NCI-H510A treated with DMSO at 0.1 percent for 48 hours (cell line): ENCODE measurements at places on chromosomes 5 and 9.

- no peak for DNase-seq
Measured at GRCh38 chr5:130710596-130710995, 454.5 kb downstream of the HINT1 start.

DNA sequence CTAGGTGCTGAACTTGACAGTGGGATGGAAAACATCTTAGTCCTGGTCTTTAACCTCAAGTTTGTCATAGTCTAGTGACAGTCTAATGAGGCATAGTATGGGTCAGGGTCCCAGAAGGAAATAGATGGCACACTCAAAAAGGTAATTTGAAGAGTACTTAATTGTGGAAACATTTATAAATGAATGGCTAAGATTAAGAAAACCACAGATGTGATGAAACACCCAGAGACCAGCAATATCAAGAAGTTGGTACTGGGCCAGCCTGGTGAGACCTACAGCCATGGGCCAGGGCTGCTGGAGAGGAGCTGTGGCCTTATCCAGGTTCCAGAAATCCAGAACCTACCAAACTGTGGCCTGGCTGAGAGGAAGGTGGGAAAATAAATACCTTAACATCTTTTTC, 93.5 kb upstream of the ATG10 start:
- no peak for DNase-seq

DNA sequence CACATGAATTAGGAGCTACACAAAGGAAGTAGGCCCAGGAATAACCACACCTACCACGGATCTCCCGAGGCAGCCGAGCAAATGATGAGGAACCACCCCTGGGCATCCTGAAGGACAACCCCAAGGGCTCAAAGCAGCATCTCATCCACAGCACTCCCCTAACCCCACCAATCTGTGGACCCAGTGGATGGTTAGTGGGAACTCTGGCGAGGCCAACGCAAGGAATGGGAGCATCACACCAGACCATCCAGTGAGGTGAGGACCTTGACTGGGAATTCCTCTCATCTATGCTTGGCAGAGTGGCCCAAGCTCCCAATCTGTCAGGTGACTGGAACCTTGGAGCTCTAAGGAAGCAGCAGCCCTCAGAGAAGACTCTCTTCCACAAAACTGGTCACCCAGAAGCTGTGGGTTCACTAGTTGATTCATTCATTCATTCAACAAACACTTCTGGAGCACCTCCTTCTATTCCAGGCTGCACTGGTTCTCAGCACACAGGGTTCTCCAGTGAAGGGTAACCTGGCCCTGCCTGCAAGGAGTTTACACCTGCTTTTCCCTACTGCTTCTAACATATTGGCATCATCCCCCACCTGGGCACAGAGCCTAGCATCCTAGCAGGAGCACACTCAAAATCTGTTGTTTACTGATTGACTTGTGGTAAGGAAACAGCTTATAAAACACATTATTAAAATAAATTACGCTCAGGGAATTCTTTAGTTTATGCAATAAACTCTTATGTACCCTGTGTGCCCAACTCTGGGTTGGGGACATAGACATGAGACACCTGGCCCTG, 4.9 kb downstream of the ACSL6 start:
- DNase-seq = no peak

DNA sequence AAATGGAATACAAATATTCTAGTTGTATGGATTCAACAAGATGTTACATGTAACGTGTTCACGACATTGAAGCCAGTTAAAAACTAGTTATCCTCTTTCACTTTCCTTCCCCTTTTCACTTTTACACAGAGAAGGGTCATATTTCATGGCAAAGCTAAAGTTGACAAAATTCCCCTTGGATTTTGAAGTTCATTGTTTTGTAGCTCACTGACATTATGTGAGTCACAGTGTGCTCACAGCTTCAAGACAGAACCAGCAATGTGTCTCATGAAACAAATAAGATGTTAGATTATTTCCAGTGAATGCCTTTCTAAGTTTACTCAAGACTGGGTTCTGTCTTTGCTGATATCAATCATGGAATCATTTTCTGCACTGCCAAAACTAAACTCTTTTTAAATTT, 535.5 kb upstream of the GRIN3A start:
- DNase-seq = no peak

DNA sequence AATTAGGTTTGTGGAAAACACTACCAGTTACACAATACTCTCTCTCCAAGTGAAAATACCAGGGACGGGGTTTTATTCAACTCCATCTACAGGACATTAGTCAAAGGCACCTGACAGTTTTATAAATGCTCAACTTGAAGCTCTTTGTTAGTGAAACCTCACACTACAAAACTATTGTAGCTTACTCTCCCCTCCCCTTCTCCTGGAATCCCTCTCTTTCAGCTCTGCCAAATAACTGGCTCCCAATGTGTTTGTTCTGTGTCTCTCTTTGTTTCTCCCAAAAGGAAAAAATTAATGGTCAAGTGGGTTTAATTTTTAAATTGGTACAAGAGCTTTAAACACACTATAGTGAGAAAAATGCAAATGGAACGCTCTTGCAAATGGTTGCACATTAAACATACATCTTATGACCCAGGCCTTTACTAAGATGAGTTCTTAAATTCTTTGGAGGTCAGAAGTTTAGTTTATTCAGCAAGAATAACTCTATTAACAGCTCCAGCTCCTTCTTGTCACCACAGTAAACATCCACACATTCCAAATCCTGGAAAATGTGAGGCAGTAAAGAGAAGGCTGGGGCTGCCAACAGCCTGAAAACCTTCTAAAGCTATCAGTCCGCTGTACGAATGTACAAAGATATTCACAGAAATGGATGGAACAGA, 48.4 kb downstream of the ZNF608 start:
- DNase-seq = no peak

- DNase-seq = no peak
Measured at GRCh38 chr9:80127920-80128319, 556.2 kb downstream of the TLE4 start.

GRCh38 chr5:78603636-78604175, 44.9 kb downstream of the LHFPL2 start:
- DNase-seq = no peak

DNA sequence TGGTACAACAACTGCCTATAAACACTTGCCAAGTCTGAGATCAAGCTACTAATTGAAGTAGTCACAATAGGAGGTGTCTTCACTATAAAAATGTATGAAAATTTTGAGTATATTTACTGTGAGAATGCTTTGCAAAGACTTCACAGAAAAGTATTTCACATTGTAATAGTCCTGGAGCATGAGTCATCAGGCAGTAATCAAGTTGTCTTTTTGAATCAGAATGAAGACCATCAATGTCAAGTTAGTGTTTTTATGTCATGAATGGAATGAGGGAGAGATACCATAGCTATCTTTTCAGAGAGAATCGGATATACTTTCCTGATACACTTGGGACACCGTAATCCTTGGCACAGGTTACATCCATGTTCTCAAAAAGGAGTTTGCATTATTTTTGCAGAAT, 466.9 kb upstream of the ARRDC3 start:
- DNase-seq = no peak

- no peak for DNase-seq
Measured at GRCh38 chr9:113652355-113653152, 189.0 kb downstream of the RGS3 start.

DNA sequence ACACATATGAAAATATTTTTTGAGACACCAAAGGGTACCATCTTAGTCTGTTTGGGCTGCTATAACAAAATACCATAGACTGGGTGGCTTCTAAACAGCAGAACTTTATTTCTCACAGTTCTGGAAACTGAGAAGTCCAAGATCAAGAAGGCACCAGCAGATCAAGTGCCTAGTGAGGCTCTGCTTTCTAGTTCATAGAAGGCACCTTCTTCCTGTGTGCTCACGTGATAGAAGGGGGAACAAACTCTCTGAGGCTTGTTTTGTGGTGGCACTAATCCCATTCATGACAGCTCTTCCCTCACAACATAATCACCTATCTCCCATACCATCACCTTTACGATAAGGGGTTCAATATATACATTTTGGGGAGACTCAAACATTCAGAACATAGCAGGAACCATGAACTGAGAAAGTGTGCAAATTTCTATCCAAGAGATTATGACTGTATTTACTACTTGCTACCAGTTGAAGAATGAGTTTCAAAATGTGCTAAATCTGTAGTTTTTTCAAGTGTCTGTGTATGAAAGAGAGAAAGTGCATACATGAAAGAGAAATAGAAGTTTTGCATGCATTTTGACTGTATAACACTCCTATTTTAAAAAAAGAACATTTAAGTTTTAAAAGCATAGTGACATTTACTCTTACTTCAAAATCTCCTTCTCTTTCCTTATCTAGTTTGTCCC, 207.3 kb downstream of the PARP8 start:
- no peak for DNase-seq

GRCh38 chr9:136977649-136978072, 357 bp downstream of the PTGDS start:
- no peak for DNase-seq

DNA sequence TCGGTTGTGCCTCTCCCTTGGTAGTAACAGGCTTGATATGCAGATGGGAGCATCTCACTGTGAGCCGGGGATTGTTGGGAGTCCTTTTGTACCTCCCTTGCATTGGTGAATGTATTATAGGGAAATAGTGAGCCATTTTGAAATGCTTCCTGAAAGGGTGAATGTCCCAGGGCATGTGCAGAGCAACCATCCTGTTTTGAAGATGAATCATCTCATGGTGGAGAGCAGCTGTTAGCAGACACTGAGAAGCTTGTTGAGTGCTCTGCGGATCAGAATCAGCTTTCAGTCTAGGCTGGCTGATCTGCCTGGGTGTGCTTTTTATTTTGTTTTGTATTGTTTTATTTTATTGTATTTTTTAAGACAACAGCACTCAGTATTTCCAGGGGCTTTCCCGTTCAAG, 29.7 kb downstream of the SLC36A1 start:
- DNase-seq = no peak

DNA sequence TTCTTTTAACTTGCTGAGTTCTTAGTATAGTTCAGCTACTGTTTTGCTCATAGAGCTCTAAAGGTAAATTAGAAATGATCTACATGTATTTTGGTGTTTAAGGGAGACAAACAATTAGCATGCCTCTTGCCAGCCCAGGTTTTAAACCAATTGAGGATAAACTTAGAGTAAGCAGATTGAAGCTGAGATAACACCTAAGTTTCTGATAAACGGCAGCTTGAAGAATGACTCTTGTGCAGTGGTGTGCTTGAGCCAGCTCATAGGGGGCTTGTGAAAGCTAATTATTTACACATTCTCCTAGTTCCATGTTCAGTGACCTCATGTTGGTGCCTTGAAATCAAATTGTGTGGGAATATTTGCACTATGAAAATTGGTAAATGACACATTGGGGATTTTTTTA, 193.0 kb downstream of the PRR16 start:
- DNase-seq = no peak

DNA sequence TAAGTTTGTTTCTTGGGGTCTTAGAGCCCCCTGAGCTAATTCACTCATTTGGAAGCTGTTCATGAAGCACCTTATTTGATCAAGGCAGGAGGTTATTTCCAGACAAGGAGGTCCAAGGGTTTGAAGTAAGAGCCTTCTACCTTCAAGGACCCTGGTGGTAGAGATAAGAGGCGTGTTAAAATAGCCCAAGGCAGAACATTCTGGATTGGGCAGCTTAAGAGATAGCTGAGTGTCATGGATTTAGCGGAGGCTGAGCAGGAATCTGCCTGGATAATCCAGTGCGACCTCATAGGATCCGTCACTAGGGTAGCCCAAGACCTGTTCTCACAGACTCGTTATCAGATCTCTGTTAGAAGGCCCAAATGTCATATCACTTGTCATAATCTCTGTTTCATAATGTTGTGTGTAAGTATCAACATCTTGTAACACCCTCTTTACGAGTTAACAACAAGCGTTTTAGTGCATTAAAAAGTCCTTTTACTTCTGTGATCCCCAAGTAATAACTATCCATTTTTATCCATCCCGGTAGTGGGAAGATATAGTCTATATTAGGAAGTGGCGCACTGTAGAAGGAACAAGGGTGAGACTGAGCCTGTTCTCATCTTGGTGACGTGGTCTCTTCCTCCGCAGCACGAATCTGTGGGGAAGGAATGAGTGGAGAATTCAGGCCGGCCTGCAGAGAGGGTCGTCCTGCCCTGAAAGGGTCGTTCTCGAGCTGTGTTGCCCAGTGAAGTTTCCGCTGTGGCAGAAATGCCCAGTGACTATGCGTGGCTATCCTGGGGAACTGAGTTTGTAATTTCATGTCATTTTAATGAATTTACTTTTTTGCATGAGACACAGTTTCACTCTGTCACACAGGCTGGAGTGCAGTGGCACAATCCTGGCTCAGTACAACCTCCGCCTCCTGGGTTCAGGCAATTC, 28.8 kb downstream of the SLC25A25 start:
- no peak for DNase-seq

DNA sequence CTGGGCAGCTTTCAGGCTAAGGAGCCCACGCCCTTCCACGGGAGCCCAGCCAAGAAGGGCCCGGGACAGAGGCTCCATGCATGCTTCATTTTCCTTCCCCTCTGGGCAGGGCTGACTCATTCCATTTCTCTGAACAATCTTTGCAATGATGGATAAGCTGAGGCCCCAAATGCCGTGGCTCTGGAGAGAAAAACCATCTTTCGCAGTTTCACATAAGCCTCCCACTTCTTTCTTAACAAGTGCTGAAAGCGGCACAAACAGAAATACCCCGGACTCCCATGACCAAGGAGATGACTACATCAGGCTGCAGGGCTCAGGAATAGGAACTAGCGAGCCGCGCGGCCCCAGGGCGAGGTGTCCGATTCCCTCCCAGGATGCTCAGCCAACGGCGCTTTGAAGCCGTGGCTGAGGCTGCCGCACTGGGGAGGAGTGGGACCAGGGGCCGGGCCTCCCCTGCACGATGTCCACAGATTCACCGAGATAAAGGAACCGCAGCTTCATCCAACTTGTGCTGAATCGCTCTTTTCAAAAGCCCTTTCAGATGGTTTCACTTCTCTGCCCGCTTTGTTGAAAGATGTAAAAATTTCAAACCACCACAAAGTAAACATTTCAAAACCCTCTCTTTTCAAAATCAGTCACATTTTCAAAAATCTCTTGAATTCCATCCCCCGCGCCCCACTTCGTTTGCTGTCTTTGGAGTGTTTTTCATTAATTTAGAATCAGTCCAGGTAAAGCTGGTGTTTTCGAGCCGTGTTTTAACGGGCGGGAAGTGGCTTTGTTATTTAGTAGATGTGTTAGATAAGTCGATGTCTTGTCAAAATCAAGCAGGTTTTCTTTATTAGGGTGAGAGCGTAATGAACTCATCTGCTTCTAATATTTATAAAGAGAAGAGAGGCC, 96.5 kb upstream of the LMX1B start:
- peak; percentile 30 for DNase-seq

GRCh38 chr5:17001428-17001827, 65.3 kb upstream of the MYO10 start:
- DNase-seq = no peak

DNA sequence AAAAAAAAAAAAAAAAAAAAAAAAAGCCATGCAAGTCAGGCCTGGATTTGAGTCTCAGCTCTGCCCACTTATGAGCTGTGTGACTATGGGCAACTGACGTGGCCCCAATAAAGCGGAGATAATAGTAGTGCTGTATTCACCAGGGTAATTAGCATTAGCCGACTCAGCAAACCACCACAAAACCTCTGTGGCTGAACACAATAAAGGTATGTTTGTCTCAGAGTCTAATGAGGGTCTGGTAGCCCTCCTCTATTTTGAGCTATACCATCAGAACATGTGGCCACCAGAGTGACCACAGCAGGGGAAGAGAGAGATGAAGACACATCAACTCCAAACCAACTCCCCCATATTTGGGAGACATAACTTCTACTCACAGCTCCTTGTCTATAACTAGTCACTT, 15.9 kb downstream of the SWI5 start:
- DNase-seq = no peak

- DNase-seq = peak; percentile 59
Measured at GRCh38 chr5:125137535-125137934, 391.1 kb upstream of the ZNF608 start.

GRCh38 chr5:91397791-91398190, 14.7 kb upstream of the ARRDC3 start:
- DNase-seq = no peak
